ENCODE measurements at places on chromosomes 13 and 19.
A peak's percentile ranks its signal among the peaks of the same experiment; 100 is the strongest.

DNA sequence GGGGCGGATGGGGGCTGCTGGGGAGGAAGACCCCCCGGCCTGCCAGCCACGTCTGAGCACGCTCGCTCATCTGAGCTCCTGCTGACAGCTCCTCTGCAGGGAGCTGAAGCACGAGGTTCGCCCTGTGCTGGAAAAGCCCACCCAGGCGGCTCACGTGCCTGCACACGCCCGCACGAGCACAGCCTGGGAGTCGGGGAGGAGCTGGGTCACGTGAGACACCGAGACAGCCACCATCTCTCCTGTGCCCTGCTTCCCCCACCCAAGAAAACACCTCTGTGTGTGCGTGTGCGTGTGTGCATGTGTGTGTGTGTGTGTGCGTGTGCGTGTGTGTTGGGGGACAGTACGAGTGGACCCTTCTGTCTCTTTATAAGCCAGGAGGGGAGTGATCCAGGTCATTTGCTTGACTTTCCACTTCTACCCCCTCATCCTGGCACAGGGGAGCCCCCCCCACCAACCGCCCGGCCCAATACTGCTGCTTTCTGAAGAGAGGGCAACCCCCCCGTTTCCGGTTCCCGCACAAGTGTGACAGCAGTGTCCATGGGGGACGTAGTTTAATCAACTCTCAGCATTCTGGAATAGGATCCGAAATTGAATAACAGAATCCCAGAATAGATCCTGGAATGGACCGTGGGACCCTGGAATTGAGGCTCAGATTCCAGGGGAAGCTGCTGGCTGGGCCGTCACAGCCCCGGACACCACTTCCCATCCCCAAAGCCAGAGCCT is 42.5 kb downstream of the CELF5 start:
- DNase-seq, result no peak

- DNase-seq, result no peak
These were observed 236.7 kb upstream of the IPO5 start for GRCh38 chr13:97716746-97717145.

GRCh38 chr13:35255241-35255640 is 221.2 kb downstream of the MAB21L1 start:
- no peak for DNase-seq

- peak; percentile 88 for DNase-seq
These were observed 7.3 kb downstream of the SGTA start for GRCh38 chr19:2775556-2776430.

GRCh38 chr13:108621462-108621861 is 7.9 kb upstream of the MYO16 start:
- DNase-seq, result no peak

DNA sequence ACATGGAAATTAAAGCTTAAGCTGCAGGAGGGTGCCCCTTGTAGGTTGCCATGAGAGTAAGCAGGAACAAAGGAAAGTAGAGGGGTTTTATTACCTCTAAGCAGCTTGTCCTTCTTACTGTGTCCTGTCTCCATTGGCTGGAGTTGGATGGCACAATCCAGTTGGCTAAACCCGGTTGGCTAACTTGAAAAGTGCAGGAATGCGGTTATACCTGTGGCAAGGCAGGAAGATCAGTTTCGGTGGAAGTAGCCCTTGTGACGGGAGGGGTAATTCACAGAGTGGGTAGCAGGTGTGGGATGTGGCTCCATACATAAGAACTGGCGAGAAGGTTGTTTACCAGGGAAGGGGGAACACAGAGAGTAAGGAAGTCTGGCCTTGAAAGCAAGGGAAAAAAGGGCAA is 3.2 kb downstream of the ZNF726 start:
- no peak for DNase-seq

- DNase-seq, result no peak
These were observed 35.5 kb downstream of the LYL1 start for GRCh38 chr19:13066933-13067807.

DNA sequence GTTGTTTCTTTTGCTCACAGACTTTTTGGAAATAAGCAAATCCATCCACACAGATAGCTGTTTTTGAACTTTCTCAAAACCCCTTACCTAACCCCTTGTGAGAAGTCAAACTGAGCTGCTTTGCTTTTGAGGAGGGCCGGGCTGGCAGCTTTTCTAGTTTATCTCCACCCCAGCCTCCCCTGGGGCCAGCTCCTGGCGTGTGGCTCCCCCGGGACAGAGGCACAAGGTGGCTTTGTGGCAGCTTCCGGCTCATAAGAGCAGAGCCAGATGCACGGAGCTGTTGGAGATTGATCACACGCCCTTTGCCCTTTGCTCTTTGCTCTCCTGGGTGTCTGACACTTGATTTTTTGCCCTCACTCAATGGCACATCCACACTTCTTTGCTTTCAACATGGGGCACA is 24.9 kb upstream of the RNF113B start:
- no peak for DNase-seq

- DNase-seq, result no peak
These were observed 816.9 kb upstream of the SLC10A2 start for GRCh38 chr13:103883164-103883563.

GRCh38 chr19:46463516-46463915 is 7.8 kb downstream of the PNMA8A start:
- DNase-seq, result no peak

GRCh38 chr13:28449826-28450773 is 44.8 kb downstream of the FLT1 start:
- no peak for DNase-seq

DNA sequence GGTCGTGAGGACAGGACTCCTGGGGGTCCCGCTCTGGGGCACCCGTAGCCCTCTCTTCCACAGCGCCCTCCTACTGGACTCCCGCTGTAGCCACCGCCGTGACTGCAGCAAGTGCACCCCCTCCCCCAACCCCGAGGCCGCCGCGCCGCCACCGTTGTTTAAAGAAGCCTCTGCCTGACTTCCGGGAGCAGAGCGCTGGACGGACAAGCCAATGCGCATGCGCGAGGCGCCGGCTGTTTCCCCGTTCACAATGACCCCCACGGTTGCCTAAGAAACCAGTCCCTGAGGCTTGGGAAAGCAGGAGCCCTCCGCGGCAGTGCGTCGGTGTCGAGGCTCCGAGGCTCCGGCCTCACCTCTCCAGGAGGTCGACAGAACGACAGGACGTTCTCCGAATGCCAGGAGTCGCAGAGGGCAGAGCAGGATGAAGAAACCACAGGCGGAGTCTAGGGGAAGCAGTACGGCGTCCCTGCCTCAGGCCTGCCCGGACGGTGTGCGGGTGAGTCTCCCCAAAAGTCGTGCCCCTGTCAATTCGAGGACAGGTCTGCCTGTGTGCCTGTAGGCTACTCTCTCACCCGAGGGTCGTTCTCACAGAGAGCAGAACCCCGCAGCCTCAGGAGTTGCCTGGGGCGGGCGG is 70.5 kb upstream of the ZNF420 start:
- DNase-seq, result peak; percentile 30

GRCh38 chr19:12969292-12969988 is at the start of gene DAND5:
DAND5 (plus strand) TSS chr19:12969576; CDS start chr19:12969661, 85 bp downstream.
- no peak for DNase-seq

DNA sequence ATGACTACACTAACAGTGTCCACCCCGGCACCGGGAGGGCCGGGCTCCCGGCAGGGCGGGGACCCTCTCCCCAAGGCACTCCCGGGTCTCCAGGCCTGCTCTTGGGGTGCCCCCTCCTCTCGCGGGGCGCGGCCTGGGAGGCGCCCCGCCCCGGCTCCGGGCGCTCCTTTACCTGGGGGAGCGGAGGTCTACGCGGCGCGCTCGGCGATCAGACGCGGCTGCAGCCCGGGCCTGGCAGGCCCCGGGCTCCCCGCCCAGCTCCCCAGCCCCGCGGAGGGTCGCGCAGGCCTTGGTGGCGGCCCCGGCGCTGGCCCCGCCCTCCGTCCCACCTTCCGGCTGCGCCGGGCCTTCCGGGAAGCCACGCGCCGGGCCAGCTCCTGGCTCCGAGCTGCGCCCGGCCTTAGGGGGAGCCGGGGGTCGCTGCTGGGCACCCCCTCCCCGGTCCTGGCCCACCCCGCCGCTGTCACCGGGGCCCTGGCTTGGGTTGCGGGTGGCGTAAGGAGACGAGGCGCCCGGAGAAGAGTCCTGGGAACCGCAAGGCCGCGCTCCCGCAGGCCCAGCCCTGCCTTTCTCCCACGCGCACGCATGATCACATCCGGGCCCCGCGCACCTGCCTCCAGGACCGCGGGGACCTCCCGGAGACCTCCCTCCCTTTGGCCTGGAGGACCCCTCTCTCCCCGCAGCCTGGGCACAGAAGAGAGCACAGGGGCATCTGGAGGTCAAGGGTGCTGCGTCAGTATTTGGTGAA is at the start of gene C19orf12:
Gene C19orf12 (minus strand): TSS at position 309 of the 748 bp plus-strand sequence. CDS start 6,848 bp downstream, outside the sequence.
- peak; percentile 68 for DNase-seq

DNA sequence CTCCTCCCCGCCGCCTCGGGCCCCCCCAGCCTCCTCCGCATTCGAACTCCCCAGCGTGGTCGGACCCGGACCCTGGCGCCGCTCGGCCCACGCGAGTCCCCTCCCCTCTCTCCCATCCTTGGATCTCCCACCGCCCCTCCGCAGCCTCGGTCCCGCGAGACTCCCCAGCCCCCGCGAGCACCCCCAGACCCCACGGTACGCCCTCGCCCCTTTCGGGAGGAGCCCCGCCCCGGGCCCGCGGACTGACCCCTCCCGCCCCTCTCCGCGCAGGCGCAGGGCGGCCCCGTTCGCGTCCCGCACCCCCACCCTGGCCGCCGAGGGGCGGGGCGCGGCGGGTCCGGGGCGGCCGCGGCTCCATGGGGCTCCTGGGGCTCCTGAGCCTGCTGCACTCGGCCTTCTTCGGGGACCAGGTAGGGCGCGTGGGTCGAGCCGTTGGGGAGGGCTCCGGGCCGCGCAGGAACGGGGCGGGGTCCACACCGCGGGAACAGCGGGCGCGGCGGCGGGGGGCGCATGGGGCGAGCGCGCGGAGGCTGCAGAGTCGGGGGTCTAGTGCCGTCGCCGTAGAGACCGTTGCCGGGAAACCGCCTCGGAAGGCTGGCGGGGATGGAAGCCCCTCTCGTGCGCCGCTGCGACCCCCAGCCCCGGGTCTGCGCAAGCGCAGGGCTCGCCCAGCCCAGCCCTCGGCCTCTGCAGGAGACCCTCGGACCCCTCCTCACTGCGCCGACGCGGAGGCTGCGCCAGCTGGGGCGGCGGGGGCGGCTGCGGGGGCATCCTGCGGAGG is 3.8 kb upstream of the APC2 start:
- DNase-seq, result no peak

- DNase-seq, result no peak
These were observed 671 bp downstream of the MCOLN1 start for GRCh38 chr19:7522923-7523667.

- no peak for DNase-seq
These were observed 228.6 kb downstream of the DNAJC15 start for GRCh38 chr13:43251961-43252360.

DNA sequence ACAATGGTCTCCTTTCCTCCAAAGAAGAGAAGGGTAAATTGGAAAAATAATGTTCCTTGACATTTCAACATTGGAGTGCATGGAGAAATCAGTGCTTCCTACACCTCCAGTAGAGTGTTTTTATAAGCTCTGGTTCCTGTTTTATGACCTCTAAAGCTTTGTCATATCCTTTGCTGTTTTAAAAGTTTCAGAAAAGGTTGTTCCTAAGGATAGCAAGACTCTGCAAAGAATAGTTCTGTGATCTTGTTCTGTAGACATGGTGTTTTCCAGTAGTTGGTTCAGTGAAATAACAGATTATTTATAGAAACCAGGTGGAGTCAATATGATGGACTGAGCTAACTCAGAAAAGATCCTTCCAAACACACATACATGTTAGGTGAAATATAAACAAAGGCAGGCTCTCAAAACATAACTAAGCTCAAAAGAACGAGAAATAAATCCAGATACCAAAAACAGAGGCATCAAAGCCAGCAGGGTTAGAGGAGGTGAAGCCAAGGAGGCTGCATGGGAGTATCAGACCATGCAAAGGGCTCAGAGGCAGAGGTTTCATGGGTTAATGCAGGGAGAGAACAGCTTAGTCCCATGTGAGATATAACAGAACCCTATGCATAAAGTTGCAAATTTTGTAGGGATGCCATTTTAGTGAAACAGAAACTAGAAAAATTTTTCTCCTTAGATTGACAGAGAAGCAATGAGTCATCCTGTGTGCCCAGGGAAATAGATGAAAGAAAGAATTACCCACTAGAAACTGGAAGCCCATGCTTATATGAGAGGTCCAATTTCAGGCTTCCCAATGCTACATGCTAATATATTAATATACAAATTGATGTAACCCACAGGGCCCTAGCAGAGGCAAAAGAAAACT is 44.3 kb downstream of the SHISA2 start:
- no peak for DNase-seq

DNA sequence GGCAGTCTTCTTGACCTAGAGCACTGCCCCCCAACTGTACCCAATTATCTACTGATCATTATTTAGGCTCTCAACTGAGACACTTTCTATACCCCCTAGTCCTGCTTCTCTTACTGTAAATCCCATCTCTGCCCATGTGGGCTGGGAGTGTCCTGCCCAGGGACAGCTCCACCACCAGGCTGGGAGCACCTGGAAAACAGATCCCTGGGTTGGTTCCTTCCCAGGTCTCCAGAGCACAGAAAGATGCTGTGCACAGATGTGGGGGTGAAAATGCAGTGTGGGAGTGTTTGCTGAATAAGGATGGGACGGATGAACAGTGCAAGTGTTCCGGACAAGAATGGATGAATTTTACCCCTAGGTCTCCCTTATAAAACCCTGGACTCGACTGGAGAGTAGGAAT is 12.7 kb downstream of the CYP4F2 start:
- no peak for DNase-seq

DNA sequence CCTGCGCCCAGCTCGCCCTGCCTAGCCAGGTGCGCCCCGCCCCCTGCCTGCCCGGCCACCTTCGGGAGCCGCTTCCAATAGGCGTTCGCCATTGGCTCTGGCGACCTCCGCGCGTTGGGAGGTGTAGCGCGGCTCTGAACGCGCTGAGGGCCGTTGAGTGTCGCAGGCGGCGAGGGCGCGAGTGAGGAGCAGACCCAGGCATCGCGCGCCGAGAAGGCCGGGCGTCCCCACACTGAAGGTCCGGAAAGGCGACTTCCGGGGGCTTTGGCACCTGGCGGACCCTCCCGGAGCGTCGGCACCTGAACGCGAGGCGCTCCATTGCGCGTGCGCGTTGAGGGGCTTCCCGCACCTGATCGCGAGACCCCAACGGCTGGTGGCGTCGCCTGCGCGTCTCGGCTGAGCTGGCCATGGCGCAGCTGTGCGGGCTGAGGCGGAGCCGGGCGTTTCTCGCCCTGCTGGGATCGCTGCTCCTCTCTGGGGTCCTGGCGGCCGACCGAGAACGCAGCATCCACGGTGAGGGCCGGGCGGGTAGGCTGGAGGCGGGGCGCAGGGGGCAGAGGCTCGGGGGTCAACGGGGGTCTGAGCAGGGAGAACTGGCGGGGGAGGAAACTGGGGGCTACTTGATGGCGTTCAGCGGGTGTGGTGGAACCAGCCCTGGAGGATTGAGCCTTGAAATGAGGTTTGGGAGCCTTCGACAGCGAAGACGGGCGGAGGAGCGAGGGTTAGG is at the start of gene SPINT2:
Gene SPINT2 (plus strand): TSS at position 88 of the 727 bp plus-strand sequence. CDS start 320 bp downstream, at position 408.
- no peak for DNase-seq

GRCh38 chr13:22940736-22941135 is 240.0 kb upstream of the SGCG start:
- no peak for DNase-seq

All from activated naive CD4-positive, alpha-beta T cell treated with anti-CD3 and anti-CD28 coated beads, Interleukin-2, amount 10 ng/mL, durations not matched to agents 7 days and 5 days (primary cell).